Spleen (tissue), 13 donors: ENCODE measurements at places on chromosomes 1 and 21. TPM values are rescaled to one million over a fixed set of nuclear protein-coding genes. Genes with fewer than 3 reads are reported as not detected.

The ERVH48-1 gene
- total RNA-seq: not detected

The KRTAP10-3 gene
- not detected for total RNA-seq

DNA sequence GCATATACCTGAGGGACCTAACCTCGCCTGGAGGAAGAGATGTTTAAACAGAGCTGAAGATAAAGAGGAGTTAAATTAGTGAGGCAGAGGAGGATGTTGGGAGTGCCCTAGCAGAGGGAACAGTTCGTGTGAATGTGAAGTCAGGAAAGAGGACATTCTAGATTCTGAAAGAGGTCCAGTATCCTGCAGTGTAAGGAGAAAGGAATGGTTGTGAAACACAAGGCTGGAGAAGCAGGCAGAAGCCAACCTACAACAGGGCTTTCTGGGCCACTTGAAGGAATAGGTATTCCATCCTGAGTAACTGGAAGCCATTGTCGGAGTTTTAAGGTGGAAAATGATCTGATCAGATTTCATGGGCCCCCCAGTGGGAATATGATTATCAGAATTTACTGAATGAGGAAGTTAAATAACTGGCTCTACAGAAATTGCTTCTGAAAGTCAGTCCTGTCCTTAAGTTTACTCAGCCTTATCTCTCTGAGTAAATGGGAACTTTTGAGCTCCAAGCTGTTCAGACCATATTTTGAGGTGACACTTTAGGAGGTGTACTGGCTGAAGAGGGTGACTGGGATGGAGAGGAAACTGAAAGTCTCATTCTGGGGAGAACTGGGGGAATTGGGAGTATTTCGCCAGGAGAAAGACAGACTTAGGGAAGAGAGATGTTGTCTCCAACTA lies 24.4 kb upstream of the FAAH start:
- DNase-seq: no peak

The SLC16A4 gene
- total RNA-seq: 4.7 TPM

The C1orf50 gene
- total RNA-seq: 7.0 TPM

- no peak for DNase-seq
Measured at GRCh38 chr21:39041816-39042215, 141.4 kb downstream of the PSMG1 start.

DNA sequence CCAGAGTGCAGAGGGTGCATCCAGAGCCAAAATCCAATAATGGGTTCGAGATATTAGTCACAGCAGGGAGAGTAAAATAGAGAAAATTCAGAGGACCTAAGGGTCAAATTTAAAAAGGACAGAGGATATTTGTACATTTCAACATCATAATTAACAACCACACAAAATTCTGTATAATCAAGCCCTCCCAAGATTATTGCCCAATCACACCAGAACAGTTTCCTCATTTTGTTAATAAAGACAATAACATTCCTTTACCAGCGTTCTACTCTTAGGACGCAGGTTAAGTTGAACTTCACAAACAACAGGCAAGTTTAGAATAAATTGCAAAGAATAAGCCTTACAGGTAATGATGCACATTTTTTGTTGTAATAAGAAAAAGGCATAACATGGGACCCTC lies 462.8 kb downstream of the PTPRC start:
- DNase-seq: no peak

DNA sequence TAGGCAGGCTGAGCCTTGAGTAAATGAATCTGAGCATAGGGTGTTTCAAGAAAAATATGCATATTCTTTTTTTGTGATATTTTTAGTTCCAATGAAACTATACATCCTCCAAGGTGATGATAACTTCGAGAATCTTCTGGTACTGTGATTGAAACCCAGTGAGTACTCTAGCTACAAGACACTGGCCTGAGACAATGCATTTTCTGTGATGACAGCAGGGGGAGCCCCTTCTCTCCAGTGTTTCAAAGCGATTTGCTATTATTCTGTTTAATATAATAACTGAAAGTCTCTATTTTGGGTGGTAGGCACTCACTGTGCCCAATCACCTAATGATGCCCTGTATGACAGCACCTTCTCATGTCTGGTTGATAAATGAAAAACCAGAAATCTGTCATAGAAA lies 12.1 kb downstream of the IRF2BP2 start:
- DNase-seq: no peak

- DNase-seq: no peak
Measured at GRCh38 chr1:201119206-201120197, 7.3 kb upstream of the CACNA1S start.

GRCh38 chr1:10980094-10980577 lies 32.3 kb upstream of the TARDBP start:
- DNase-seq: no peak

The CLEC20A gene
- total RNA-seq: 1.0 TPM

The MRPL37 gene
- total RNA-seq: 50.1 TPM

The OSCP1 gene
- 1.4 TPM for total RNA-seq

DNA sequence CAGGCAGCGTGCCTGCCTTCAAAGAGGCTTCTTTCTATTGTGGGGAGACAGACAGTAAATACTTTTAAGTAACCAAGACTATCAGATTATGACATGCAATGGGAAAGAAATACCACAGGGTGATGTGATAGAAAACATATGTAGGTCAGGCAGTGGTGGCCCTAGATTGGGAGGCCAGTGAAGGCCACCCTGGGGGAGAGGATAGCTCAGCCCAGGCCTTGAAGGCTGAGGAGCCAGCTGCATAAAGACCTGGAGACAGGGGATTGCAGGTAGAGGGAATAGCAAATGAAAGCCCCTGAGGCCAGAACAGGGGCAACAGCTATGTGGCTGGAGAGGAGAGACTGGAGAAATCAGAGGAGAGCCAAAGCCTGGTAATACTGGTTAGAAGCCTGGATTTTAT lies 4.0 kb downstream of the SOX13 start:
- no peak for DNase-seq

The GJA8 gene
- total RNA-seq: not detected

DNA sequence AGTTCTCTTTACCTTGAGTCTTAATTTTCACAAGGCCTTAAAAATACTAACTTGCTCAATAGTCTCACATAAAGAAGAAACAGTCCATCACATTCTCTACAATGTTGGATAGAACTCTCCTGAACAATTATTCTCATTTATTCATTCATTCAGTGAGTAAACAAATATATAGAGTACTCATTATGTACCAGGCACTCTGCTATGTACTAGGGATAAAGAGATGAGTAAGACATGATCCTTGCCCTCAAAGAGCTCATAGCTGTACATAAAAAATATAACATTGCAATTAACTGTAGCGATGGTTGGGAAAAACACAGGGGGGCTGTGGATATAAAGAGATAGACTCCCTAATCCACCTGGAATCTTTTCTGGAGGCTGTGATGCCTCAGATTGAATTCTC lies 586.9 kb upstream of the BEND5 start:
- no peak for DNase-seq

DNA sequence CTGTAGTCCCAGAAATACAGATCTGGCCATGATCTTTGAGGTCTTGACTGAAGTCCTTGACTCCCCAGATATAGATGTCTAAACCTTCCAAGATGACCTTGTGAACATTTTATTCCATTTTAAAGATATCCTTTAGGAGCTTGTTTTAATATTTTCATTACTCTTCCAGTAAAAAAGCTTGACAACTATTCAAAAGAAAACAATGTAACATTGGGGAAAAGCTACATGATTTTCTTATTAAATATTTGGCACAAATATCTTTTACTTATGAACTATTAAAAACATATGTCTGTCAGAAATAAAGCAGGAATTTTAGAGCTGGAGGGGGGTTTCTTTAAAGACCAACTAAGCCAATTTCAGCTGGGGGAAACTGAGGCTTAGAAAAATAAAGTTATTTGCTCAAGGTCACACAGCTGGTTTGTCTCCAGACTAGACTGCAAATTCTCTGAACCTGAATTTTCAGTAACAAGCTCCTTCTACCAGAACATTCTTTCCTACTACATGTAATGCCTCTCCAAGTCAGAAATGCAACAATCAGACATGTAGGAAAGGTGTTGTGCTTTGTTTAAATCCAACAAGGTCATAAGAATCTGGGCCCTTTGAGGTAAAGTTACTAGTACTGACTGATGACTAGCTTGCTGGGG lies 67.0 kb upstream of the PTCH2 start:
- DNase-seq: no peak

DNA sequence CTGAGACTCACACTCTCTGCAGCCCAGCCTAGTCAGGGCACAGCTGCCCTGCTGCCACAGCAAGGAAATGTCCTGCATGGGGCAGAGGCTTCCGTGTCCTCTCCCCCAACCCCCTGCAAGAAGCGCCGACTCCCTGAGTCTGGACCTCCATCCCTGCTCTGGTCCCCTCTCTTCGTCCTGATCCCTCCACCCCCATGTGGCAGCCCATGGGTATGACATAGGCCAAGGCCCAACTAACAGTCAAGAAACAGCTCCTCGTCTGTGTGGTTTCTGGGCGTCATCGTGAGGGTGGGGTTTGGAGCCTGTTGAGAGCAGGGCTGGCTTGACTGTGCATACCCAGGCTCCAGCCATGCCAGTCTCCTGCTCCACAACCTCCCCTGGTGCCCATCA lies 19.5 kb downstream of the FAAH start:
- DNase-seq: no peak

DNA sequence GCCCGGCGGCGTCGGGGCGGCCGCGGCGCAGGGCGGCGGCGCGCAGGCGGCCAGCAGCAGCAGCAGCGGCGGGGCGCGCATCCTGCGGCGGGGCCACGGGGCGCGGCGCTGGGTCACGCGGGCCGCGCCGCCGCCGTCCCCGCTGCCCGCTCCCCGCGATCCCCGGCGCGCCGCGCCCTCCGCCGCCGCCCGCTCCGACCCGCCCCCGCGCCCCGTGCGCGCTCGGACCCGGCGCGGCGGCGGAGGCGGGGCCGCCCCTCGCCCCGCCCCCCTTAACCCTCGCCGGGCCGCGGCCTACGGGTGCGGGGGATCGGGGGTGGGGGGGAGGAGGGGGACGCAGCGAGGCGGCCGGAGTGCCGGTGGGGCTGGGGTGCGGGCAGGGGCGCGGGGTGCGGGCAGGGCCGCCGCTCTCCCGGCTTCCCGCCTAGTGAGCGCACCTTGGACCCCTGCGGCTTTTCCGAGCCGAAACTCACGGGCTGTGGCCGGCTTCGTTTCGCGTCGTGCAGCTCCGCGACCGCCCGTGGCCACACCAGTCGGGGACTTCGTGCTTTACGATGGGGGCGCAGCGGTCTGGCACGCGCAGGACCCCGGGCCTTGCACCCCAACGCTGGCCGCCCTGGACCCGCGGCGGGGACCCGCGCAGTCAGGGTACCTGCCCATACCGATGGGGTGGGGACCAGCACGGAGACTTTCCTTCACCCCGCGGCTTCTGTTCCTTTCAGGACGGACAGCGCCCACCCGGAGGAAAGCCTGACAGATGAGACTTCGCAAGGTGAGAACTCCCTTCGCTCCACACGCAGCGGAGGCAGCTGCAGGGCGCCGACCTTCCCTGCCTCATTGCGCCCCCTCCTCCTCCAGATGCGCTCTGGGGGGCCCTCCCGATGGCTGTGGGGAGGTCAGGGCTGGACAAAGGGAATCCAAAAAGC lies at the start of gene FNDC10:
Gene FNDC10, minus strand, starts transcription at position 201 of the 926 bp plus-strand sequence. Its CDS starts 120 bp downstream, at position 81.
- DNase-seq: peak; percentile 79

DNA sequence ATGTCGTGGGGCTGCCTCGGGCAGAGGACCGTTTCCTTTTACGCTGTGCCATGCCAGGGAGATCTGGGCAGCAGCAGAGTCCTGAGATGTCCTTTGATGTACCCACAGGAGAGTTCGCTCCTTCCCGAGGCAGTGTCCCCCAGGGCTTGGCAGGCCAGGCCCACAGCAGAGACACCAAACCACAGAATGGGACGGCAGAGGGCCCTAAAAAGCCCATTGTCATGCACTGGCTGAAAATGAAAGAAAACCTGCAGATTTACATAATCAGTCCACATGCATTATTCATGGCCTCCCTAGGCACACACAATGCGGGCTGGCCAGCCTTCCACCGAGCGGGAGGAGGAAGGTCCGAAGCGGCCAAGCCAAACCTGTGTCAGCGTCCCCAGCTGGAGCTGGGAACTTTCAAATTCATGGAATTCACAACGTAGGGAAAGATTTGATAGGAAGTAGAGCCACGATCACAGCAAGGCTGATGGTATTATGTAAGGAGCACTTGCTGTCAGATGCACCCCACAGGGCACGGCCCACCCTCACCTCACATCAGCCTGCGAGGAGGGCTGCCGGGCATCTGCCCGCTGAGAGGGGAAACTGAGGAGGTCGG lies 25.3 kb upstream of the EFHD2 start:
- DNase-seq: no peak

- no peak for DNase-seq
Measured at GRCh38 chr1:185279571-185279970, 37.5 kb downstream of the IVNS1ABP start.

The SPATA1 gene
- 1.5 TPM for total RNA-seq

GRCh38 chr1:103198076-103198475 lies 89.8 kb upstream of the COL11A1 start:
- no peak for DNase-seq

- no peak for DNase-seq
Measured at GRCh38 chr1:164473544-164473943, 85.4 kb upstream of the PBX1 start.

DNA sequence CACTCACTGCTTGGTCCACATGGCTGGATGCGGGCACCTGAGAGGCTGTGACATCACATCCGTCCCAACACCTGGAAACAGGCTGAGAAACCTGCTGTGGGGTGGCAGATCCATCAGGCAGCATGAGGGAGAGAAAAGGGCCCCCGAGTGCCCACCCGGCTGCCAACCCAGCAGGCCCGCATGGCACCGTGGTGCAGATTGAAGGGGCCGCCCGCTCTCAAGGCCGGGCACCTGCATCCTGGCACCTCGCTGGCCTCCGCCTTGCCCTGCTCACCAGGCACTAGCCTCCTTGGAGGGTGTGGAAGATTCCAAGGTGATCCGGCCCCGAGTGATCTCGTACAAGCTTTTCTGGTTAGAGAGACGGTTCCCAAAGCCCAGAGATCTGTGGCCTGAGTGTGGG lies 110.5 kb downstream of the PRDM16 start:
- no peak for DNase-seq

The LAMC2 gene
- 0.63 TPM for total RNA-seq

- peak; percentile 93 for DNase-seq
Measured at GRCh38 chr1:26529655-26530409, at the start of gene RPS6KA1. Gene RPS6KA1, plus strand, starts transcription at chr1:26529761. Its CDS starts 160 bp downstream, at chr1:26529921.

GRCh38 chr1:172939475-172939874 lies 111.3 kb downstream of the TNFSF18 start:
- DNase-seq: no peak

GRCh38 chr1:31657972-31658510 lies 13.4 kb upstream of the PEF1 start:
- DNase-seq: peak; percentile 47

GRCh38 chr1:232499188-232499587 lies 130.7 kb downstream of the SIPA1L2 start:
- no peak for DNase-seq

GRCh38 chr21:45335151-45335760 lies 47.6 kb upstream of the POFUT2 start:
- no peak for DNase-seq
